ENCODE measurements at places on chromosomes 2 and 18.
A peak's percentile ranks its signal among the peaks of the same experiment; 100 is the strongest.

DNA sequence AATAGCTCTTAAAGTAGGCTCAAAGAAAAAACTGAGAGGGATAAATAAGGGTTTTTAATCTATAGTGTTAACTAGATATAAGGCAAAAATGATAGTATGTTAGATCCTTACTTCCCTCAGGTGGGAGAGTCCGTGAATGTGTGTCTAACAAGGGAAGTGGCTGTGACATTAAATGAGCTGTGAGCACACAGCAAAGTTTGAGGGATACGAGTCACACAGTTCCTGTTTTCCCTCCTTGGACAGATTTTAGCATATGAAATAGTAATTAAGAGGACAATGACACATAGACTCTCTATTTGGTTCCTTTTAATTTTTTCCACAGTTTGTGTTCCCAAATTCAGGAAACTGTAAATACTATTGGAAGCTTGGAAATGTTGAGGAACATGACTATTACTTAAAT is 148.4 kb upstream of the CAVIN2 start:
- no peak for DNase-seq

DNA sequence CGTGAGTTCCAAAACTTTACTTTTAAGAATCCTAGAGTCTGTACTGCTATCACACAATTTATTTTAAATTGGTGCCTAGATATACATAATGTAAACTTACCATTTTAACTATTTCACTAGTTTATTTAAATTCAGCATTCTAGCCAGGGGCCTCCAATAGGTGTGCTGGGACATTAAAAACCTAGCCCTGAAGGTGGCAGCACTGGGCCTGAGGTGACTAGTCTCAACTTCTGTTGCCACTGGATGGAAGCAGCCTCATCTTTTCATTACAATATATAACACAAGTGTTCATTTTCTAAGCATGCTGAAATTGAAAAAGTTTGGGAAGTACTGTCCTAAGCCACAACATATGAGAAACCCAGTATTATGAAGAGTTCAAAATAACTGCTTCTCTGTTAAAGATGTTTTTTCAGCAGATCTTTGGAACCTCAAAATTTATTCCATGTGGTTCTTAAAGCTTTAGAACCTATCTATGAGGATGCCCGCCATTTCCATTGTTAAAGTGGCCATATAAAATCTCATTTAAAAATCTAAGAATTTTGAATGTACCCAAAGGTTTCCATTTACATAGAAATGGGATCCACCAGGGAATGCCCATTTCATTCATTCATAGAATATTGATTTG is 2.9 kb upstream of the RBBP8 start:
- DNase-seq, result peak; percentile 44

GRCh38 chr2:100071335-100072043 is 70.9 kb downstream of the AFF3 start:
- DNase-seq, result no peak

GRCh38 chr18:42915299-42915698 is 200.2 kb downstream of the RIT2 start:
- DNase-seq, result no peak

- no peak for DNase-seq
Measured at GRCh38 chr2:69017080-69017479, 4.1 kb downstream of the ANTXR1 start.

GRCh38 chr2:60602388-60602787 is 48.9 kb upstream of the BCL11A start:
- no peak for DNase-seq

- no peak for DNase-seq
Measured at GRCh38 chr2:142918624-142919023, 41.2 kb downstream of the KYNU start.

DNA sequence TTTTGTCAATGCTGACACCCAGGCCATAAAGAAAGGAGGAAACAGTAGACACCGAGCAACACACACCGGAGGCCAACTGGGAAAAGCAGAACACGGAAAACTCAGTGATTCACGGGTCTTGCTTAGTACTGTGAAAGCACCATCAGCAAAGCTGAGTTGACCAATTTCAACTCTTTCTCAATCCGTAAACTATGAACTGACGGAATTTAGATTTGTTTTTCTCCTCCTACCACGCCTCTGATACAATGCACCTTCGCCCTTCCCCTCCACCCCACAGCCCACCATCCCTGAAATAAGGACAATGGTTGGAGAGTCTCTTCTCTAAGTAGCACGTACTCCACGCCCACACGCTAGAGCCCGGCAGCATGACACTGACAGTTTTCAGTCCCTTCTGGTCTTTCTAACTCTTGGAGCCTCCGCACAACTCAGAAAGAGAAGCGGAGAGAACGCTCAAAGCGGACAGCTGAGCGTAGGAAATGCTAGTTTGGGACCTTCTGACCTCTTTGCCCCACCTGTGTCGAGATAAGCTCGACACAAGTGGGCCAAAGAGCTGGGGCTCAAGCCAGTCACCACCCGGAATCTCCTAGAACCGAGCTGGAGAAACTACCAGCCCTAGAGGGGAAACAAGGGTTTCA is 669 bp downstream of the LNPK start:
- DNase-seq, result no peak

DNA sequence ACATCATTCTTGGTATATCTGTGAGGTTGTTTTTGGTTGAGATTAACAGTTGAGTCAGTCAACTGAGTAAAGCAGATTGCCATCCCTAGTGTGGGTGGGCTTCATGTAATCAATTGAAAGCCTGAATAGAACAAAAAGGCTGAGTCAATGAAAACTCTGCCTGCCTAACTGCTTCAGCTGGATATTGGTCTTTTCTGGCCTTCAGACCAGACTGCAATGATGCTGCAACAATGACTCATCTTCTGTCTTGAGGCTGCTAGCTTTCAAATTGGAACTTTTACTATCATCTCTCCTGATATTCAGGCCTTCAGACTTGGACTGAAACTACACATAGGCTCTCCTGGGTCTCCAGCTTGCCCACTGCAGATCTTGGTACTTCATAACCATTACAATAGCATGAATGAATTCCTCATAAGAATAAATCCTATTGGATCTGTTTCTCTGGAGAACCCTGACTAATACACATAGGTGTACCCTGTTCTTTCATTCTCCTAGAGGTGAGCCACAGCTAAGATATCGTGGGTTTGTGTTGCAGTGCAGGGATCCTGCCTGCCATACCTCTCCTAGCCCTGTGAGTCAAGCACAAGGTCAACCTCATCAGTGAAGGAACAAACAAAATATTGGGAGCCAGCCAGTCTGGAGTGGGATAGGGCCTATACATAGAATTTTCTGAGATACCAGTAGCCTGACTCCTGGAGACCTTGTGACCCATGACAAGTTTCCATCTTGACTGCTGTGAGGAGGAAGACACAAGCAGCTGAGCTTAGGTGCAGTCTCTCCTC is 473.8 kb downstream of the DCC start:
- no peak for DNase-seq

- DNase-seq, result no peak
Measured at GRCh38 chr2:10891848-10892247, 19.9 kb upstream of the KCNF1 start.

- no peak for DNase-seq
Measured at GRCh38 chr18:78640246-78640995, 339.2 kb upstream of the SALL3 start.

- no peak for DNase-seq
Measured at GRCh38 chr2:550860-551567, 126.2 kb downstream of the TMEM18 start.

DNA sequence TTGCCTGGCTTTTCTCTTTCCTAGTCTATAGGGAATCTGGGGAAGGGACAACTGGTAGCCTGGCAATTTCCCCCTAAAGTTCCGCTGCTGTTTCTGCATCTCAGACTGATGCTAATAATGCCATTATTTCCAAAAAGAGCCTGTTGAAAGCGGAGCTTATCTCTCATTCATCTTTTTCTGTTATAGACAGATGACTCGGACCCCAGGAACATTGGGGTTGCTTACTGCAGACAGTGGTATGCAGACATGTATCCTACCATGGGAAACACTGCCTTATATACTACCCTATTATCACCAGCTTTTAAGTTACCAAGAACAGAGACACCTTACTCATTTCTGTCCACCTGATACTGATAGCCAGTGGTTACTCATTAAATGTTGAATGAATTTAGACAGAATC is 15.3 kb downstream of the ETAA1 start:
- no peak for DNase-seq

DNA sequence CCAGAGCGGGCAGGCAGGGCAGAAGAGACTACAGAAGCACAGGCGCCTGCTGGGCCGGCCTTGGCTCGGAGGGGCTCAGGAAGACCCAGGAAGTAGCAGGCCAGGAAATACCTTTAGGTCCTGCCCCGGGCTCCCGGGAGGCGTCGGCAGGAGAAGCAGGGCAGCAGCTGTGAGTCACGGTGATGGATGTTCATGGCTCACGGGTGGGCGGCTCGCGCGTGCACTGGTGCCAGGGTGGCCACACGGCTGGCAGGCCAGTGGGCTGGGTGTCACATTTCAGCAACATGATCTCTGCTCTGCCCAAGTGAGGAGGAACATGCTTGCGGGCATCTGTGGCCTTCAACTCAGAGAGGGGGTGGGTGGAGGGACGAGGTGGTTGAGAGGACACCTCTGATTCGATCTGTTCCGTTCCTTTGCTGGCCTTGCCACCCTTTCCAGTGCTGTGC is 139.3 kb downstream of the KLHL29 start:
- no peak for DNase-seq

DNA sequence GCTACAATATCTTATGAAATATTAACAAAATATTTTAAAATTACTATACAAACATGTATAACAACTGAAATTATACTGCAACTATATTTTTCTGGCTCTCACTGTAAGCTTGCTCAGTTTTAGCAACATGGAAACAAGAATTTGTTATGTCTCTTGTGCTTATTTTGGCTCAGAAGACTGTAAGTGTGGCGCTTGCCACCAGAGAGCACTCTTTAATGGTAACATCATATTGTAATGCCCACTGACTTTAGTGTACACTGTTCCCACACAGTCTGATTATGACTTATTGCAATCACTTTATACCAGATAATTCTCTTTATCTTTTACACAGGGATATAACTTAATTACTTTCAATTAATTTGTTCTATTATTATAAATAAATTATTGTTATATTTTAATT is 1500.6 kb upstream of the TMEFF2 start:
- DNase-seq, result peak; percentile 8

- no peak for DNase-seq
Measured at GRCh38 chr18:22423878-22424564, 6.3 kb upstream of the CTAGE1 start.

GRCh38 chr18:12321333-12321732 is 13.3 kb downstream of the TUBB6 start:
- no peak for DNase-seq

DNA sequence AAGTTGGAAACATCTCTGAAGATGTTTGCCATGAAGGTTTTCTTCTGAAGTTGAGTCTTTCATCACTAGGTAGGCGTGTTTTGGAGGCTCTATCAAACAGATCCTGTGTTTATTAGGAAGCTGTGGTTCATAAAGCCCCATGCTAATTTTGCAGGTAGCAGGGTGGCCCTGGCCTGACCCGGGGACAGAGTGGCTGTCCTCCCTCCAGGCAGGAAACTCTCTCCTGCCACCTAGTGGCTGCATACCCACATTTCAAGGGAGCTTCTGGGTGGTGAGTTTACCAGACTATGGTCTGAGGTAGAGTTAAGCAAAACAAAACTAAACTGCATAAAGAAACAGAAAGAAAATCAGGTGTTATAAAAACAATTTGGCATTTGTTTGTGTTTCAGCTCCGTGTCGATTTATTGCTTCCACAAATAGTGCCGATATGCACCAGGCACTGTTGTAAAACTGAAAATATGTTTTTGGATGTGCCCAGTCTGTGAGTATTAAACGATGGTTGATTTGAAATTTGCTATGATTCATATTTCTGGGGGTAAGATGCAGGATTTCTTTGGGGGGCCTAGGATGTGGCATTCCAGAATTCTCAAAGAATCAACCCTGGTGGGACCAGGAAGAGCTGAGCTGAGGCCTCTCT is 26.0 kb upstream of the IL37 start:
- peak; percentile 70 for DNase-seq

DNA sequence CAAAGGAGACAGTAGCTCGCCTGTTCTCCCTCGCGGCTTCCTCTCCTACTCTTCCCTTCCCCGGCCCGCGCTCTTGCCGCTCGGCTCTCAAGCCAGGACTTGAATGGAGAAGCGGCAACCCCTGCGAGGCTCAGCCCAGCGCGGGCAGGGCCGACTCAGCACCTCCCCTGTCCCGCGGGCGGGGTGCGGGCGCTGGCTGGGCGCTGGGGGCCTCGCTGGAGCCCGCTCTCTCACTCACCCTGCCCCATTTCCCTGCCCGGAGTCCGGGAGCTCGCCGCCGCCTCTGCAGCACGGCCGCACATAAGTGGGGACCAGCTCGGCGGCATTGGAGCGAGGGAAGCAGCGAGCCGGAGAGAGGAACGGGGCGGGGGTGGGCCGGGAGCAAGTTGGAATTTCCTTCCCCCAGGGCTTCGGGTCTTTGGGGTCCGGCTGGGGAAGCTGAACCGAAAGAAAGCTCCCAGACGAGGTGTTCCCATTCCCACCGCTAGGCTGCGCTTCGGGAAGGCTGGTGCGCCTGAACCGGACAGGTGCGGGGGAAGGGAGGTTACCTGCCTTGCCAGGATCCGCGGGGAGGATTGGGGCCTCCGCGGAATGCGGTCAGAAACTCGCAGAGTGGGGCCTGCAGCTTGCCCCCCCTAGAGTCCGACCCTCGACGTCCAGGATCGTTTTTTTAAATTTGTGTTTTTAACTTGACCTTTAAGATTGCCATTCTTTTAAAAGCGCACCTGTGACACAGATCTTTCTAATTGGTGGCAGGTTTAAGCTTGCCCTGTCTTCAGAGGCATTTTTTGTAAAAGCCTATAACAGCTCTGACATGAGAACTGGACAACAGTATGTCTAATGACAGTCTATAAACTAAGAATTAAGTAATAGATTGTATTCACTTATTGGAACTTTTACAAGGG is at the start of gene COBLL1:
Gene COBLL1, minus strand, starts transcription at position 105 of the 905 bp plus-strand sequence. CDS start 627 bp downstream, outside the sequence.
- peak; percentile 82 for DNase-seq

- no peak for DNase-seq
Measured at GRCh38 chr2:9099341-9099751, 95.9 kb upstream of the MBOAT2 start.

- DNase-seq, result no peak
Measured at GRCh38 chr2:195622966-195623365, 34.1 kb upstream of the SLC39A10 start.

DNA sequence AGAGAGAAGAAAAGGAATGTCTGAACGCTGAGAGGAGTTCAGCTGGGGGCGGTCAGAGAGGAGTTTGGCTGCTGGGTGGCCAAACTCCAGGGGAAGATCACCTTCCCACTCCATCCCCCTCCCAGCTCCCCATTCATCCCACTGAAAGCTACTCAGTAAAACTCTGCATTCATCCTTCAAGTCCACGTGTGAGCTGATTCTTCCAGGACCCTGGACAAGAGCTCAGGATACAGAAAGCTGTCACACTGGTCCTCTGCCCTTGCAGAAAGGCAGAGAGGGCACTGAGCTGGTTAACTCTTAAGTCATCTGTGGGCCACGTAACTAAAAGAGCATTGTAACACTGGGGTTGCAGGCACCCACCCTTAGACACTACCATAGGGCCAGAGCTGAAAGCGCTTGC is 132.1 kb upstream of the ARL4C start:
- no peak for DNase-seq
